ENCODE measurements at places on chromosomes 2 and 18.

DNA sequence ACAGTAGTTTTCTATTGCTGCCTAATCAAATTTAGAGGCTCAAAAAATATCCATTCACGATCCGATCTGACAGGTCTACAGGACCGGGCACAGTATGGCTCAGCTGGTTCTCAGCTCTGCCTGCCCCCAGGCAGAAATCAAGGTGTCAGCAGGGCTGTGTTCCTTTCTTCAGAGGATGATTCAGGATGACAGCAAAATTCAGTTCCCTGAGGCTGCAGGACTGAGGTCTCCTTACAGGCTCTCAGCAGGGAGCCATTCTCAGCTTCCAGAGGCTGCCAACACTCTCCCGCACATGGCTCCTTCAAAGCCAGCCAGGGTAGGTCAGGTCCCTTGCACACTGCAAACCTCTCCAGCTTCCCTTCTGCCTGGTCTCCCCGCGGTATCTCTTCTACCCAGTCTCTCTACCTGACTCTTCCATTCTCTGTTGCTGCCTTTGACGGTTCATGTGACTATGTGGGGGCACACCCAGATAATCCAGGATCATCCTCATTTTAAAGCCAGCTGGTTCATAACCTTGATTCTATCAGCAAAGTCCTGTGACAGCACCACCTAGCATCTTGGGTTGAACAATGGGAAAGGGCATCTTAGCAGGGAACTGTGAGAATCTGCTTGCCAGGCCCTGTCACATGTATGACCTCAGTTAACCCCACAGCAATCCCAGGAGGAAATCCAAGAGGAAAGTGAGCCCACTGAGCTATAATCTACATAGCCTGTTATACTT lies 50.4 kb downstream of the UXS1 start:
- no peak for DNase-seq

GRCh38 chr2:110950281-110950680 lies 170.4 kb upstream of the BCL2L11 start:
- no peak for DNase-seq

GRCh38 chr2:45788401-45788800 lies 136.9 kb downstream of the PRKCE start:
- DNase-seq, result no peak

- DNase-seq, result no peak
These were observed 12.6 kb downstream of the C18orf63 start for GRCh38 chr18:74328206-74328605.

DNA sequence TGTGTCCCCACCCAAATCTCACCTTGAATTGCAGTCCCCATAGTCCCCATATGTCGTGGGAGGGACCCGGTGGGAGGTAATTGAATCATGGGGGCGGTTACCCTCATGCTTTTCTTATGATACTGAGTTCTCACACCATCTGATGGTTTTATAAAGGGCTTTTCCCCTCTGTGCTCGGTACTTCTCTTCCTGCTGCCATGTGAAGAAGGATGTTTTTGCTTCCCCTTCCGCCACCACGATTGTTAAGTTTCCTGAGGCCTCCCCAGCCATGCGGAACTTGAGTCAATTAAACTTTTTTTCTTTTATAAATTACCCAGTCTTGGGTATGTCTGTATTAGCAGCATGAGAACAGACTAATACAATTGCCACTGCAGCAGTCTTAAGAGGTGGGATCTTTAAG lies 134.9 kb downstream of the LTBP1 start:
- no peak for DNase-seq

- no peak for DNase-seq
These were observed 361.1 kb upstream of the ZNF521 start for GRCh38 chr18:25713103-25713502.
